NCI-H1436 treated with DMSO at 0.1 percent for 48 hours (cell line): ENCODE measurements at places on chromosomes 7 and 10.

DNA sequence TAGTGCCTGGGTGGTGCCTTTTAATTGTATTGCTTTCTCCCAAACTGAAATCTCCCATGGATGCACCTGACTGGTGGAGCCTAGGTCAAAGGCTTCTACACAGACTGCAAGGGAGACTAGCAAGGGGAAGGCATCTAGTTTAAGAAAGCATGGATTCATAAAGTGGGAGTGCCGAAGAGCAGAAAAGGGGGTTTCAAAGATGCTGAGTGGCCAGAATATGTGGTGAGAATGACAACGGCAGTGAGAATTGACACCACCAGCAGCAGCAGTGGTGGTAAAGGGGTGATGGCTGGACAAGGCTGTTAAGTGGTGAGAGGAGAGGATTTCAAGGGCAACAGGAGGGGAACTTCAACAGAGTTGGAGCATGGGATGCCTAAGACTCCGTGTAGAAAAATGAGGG lies 36.7 kb downstream of the LSMEM1 start:
- DNase-seq: no peak

GRCh38 chr7:158397885-158398284 lies 189.7 kb downstream of the PTPRN2 start:
- no peak for DNase-seq

DNA sequence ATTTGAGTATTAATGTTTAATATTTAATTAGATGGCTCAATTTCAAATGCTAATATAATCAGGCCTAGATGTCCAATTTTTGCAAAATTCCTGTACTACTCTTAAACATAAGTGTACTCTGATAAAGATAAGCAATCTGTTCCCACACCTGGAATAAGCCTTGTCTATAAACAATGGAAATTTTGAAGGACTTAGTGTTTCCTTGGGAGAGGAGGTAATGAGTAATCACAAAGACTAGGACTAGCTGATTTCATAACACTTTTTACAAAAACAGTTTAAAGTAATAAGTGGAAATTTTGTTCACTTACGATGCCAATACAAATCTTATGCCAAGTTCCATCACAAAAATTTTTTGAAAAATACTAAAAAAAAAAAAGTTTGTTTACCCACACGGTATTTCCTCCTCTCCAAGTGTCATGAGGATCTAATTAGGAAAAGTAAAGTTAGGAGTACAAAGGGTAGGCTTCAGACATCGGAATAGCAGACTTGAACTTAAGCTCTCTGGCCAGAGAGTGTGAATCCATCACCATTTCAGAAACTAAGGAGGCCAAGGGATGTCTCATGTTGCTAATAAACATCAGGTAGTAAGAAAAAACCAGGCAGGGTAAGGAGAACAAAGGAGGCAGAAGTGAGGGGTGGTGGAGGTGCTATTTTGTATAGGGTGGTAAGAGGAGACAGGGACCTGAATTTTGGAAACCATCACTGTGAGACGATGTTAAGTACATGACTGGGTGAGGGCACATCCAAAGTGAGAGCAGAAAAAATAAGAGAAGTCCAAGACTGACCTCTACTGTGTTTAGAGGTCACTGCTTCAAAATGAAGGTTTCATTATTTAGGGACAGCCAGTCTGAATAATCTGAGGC lies 61.3 kb downstream of the RAPGEF5 start:
- DNase-seq: no peak

- DNase-seq: no peak
These were observed 133.3 kb downstream of the TEX36 start for GRCh38 chr10:125549653-125550052.

GRCh38 chr7:104694710-104695109 lies 319.3 kb upstream of the KMT2E start:
- no peak for DNase-seq
